Osteoblast (primary cell): ENCODE measurements at places on chromosomes 13 and 19. TPM values are rescaled to one million over a fixed set of nuclear protein-coding genes. Genes with fewer than 3 reads are reported as not detected.

SYNGR4 gene
- total RNA-seq, result not detected in 2 replicates

C13orf42 gene
- not detected in 2 replicates for total RNA-seq

BIVM gene
- 22.1 and 30.9 TPM in 2 replicates for total RNA-seq

NDUFS7 gene
- total RNA-seq, result 40.4 and 46.0 TPM in 2 replicates

ADGRE1 gene
- not detected in 2 replicates for total RNA-seq

CGB8 gene
- total RNA-seq, result 0.29 TPM in 1 of 2 replicates, not detected in the other
